ENCODE measurements at places on chromosomes 12 and 14.

DNA sequence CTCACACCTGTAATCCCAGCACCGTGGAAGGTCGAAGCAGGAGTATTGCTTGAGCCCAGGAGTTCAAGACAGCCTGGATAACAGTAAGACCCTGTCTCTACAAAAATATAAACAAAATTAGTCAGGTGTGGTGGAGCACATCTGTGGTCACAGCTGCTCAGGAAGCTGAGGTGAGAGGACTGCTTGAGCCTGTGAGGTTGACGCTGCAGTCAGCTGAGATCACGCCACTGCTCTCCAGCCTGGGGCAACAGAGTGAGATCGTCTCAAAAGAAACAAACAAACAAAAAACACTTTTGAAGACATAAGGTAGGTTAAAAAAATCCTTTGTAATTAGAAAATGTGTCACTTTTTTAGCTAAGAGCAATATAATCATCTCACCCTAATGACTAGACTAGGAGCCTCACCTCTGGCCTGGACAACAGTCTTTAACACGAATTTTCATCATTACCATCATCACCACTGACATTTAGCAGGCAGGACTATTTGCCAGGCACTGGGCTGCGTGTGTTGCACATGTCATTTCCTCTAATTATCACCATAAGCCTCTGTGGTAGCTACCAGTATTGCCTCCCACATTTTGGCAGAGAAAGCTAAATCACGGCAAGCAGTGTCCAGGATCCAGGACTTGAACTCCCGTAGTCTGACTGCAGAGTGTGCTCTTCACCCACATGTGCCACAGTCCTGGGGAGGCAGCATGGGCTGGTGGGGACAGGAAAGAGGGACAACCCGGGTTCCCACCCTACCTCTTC lies 4.6 kb upstream of the SYCP3 start:
- no peak for DNase-seq

- no peak for DNase-seq
These were observed 953 bp downstream of the MAPK1IP1L start for GRCh38 chr14:55052269-55052930.

DNA sequence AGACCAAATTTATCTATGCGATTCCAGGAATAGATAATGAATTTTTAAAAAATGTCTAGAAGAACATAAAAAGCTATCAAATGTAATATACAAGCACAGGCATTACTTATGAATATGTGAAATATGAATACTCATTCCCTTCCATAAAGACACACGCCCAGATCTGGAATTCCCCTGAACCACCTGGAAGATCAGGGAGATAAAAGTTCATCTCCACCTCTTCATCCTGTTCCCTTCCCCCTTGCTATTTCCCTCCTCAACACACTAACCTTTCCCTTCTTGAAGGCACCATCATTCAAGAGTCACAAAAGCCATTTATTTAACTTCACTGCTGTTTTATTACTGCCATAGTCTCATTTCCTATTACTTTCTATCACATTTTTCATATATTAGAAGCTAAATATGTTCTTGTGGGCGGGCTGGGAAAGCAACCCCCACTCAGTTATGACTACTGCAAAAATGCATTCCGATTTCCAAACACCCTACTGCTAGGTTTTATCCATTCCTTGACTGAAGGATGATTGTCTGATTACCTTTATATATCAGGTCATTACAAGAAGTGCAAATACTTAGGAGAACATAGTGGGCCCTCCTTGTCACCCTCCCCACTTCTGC lies 16.1 kb downstream of the FGD6 start:
- DNase-seq: peak; percentile 43

DNA sequence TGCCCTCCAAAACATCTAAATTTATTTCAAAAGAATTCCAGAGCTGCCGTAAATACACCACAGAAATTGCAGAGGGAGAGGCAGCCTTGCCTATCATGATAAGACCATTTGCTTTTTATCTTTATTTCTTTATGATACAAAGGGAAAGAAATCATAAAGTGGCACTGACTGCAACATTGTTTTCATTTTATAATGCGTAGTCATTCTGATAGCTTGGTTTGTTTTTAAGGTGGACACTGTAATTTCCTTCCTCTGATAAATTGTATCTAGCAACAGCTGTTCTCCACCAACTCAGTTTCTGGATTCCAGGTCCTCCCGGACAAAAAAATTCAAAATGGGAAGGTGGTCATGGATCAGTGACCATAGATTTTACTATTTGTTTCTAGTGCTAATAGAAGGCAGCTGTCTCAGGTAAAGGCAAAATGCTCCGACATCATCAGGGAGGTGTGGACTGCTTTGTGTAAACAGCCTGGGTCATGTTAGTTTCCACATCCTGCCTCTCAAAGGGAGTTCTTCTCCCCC lies 623 bp upstream of the TSPAN8 start:
- no peak for DNase-seq

DNA sequence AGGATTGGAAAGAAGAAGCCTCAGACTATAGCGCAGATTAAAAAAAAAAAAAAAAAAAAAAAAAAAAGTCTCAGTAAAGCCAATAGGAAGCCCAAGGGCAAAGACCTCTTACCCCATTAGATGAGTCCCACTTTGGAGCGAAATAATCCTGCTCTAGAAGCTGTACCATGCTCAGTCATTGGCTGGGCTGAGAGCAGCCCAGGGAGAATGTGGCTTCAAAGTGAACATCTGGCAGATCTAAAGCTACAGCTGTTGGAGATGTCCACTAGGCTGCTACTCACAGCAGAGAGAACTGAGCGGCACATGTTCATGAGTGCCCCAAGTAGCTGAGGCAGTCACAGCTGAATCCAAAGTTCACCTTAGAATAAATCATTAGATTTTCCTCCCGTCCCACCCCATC lies 560.9 kb downstream of the MED13L start:
- no peak for DNase-seq

DNA sequence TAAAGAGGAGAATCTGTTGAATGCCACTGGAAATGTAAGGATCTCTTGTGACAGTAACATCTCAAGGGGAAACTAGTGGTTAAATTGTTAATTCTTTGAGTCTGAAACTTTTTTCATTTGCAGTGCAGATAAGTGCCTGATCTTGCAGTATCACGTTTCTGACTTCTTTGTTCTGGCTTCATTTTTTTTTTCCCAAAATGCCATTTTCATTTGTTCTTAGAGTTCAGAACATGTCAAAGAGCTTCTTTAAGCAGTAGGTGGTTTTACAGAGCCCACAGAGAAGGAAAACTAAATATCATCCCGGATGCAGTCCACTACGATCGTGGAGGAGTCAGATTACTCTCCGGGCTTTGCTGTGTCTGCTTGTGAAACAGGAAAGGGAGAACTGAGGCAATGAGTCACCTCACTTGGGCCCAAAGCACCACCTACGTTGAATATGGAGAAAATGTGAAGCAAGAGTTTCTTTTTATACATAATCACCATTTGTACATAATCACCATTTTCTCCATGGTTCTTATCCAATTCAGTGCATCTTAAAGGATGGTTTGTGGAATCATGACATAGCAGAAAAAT lies 43.9 kb downstream of the HMGA2 start:
- DNase-seq: peak; percentile 91

- DNase-seq: peak; percentile 79
These were observed 20.8 kb downstream of the SH2B3 start for GRCh38 chr12:111426344-111427185.

GRCh38 chr14:57139173-57139572 lies 129.5 kb downstream of the EXOC5 start:
- no peak for DNase-seq

DNA sequence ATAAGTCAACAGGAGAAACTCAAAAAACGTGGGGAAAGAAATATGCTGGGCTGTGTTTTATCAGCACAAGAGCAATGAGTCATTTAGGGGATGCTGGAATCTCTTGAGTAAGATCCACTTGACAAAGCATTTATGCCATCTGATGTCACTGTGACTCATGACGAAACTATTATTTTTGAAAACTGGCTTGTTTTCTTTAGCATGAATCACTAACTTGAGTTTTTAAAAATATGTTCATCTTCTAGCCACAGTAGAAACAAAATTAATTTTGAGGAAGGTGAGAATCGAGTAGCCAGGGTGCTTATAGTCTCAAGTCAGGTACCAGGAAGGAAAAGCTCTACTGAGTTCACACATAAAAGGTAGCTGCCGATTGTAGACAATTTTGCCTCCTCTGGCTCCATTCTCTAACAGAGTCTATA lies 456.2 kb upstream of the MGAT4C start:
- peak; percentile 95 for DNase-seq

DNA sequence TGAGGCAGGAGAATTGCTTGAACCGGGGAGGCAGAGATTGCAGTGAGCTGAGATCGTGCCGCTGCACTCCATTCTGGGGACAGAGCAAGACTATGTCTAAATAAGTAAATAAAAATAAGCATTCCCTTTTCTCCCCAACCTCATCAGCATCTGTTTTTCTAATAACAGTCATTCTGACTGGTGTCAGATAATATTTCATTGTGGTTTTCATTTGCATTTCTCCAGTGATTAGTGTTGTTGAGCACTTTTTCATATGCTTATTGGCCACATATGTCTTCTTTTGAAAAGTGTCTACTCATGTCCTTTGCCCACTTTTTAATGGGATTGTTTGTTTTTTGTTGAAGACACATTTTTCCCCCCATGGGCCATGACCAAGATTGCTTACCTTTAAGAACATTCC lies 243.2 kb downstream of the ADAMTS20 start:
- DNase-seq: no peak

DNA sequence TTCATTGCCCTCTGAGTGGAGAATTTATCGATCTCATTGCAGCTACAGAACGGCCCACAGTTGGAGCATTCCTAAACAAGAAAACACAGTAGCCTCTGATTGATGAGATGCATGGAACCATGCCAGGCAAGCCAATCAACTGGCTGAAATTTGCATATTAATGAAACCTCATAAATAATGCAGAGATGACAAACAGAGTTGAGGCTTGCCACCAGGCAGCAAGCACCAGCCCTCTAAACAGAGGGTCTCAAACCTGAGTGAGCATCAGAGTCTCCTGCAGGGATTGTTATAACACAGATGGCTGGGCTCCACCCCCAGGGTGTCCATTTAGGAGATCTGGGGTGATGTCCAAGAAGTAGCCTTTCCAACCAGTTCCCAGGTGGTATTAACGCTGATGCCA lies 60.9 kb upstream of the CMKLR1 start:
- DNase-seq: no peak

GRCh38 chr12:127051139-127051538 lies 1215.8 kb upstream of the TMEM132C start:
- DNase-seq: no peak

GRCh38 chr12:120194226-120194533 lies 335 bp downstream of the GCN1 start:
- DNase-seq: no peak

DNA sequence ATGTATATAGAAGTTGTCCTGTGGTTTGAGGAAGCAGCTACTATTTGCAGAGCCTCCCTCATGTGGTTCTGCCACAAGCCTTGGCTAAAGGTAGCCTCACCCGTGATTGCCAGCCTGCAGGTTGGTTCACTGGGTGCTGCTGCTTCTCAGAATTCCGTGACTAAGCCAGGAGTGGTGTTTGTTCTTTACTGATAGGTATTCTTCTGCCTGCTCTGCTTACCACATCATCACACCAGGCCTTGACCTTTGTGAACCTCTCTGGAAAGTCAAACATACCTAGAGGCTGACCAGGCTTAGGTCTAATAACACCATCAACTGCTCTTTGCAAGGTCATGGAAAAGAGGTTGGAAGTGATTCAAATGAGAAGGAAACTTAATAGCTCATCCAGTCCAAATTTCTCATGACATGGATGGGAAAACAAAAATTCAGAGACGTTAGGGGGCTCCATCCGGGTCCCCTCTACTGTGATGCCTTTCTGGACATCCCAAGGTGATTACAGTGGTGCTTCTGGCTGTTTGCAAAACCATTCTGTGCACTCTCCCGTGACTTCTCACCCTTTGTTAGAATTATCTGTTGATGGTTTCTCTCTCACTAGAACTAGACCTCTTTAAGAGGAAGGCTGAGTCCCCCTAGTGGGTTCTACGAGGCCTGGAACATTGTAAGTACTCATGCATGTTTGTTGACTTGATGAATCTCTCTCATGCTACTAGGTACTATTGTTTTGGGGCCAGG lies 8.5 kb upstream of the SOCS2 start:
- DNase-seq: peak; percentile 18

- no peak for DNase-seq
These were observed 138.7 kb upstream of the E2F7 start for GRCh38 chr12:77204083-77204482.

GRCh38 chr12:56954057-56954957 lies 3.1 kb downstream of the RDH16 start:
- DNase-seq: no peak

DNA sequence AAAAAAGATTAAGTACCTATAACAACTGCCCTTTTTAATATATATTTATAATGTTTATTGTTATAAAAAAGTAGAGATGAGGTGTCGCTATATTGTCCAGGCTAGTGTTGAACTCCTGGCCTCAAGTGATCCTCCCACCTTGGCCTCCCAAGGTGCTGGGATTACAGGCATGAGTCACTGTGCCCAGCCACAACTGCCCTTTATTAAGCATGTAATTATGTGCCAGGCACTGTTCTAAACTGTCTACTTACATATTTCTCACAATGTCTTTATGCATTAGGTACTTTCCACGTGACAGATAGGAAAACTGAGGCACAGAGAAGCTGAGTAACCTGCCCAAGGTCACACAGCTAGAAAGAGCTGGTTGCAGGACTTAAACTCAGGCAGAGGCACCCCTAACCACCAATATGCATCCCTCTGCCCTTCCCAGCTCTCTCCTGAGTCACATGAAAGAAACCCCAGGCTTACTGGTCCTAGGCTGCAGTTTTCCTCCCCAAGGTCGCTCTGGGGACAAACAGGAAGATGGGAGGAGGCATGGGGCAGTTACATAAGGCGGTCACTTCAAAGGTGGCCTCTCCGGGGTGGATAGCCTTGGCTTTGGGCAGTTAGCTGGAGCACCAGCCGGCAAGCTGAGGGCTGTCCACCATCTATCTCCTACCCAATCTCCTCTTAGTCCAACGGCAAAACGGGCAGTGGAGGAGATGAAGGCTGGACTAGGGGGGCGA lies 54.6 kb upstream of the TBX3 start:
- no peak for DNase-seq

- DNase-seq: no peak
These were observed 33.8 kb upstream of the BCL2L14 start for GRCh38 chr12:12036901-12037300.

GRCh38 chr12:102847131-102847530 lies 69.9 kb downstream of the PAH start:
- DNase-seq: peak; percentile 81

DNA sequence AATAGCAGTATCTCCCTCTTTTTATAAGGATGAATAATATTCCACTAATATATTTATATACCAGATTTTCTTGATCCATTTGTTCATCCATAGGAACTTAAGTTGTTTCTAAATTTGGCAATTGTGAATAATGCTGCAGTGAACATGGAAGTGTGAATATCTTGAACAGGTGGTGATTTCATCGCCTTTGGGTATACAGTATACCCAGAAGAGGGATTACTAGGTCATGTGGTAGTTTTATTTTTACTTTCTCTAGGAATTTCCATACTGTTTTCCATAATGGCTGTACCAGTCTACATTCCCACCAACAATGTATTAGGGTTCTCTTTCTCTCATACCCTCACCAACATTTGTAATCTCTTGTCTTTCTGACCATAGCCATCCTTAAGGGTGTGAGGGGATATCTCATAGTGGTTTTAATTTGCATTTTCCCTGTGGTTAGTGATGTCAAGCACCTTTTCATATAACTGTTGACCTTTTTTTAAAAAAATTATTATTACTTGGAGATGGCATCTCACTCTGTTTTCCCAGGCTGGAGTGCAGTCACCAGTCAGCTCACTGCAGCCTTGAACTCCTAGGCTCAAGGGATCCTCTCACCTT lies 20.5 kb downstream of the PPHLN1 start:
- no peak for DNase-seq

- DNase-seq: no peak
These were observed 258.3 kb downstream of the FOXN3 start for GRCh38 chr14:89158701-89159100.
